Stimulated activated CD4-positive, alpha-beta T cell treated with anti-CD3 and anti-CD28 coated beads, Interleukin-4, amount 100 ng/mL, for 48 hours (primary cell): ENCODE measurements at places on chromosomes 16 and 17.

DNA sequence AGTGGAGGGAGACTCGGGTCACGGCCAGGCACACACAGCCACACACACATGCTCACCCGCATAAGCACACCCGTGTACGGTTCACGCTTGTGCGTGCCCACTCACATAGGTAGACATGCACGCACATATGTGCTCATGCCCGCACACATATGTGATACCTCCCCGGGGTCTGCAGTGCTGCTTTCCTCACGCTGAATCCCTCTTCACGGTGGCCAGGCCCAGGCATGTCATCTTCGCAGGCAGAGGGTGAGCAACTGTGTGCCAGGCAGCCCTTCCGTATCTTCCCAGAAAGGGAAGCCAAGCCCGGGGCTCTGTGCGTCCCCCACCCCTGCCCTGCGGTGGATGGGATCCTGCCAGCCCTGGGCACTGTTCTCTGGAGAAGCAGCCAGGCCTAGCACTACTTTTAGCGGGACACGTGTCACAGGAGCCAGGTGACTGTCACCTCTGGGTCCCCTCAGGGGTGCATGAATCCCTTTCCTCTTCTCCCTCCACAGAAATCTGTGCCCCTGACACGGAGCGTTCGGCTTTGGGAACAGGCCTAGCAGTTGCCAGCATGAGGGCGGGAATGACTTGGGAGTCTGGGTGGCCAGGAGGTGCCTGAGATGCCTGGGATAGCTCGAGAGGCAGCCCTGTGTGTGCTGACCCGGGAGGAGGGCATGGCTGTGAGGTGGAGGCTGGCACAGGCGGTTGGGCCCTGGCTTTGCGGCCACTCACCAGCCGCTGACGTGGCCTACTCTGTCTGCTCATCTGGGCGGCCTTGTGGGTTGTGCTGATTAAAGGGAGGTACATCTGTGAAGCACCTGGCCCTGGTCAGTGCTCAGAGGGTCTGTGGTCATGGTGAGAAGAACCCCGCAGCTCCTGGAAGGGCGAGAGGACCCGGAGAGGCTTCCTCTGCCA lies 47.5 kb downstream of the BAIAP2 start:
- DNase-seq, result no peak

DNA sequence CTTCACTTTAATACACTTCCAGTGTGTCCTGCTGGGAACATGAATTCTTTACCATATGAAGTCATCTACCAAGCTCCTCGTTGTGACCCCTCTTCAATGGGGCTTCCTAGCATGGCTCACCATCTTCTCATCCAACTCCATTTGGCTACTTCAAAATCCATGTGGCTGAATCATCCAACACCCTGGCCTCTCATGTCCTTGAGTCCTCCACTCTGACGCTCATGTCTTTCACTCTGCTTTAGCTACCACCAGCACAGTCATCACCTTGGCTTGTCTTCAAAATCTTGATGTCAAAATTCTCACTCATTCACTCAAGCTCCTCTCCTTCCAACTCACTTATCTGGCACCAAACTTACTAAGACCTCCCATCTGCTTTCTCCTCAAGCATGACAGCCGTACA lies 35.8 kb downstream of the AMFR start:
- DNase-seq, result no peak

DNA sequence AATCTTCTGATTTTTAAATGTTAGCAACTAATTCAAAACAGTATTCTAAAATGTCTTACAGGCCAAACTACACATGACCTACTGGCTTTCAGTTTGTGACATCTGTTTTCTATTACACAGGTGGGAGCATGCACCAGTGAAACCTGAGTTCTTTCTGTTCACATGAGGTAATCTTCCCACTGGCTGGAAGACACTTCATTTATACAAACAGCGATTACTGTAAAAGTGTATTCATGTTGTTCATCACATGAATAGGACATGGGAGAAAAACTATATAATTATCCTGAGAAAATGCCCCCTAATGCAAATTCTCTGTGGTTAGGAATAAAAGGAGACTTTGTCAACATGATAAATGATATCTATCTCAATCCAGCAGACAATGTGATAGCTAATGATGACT lies 11.1 kb upstream of the PIK3R5 start:
- DNase-seq, result no peak

DNA sequence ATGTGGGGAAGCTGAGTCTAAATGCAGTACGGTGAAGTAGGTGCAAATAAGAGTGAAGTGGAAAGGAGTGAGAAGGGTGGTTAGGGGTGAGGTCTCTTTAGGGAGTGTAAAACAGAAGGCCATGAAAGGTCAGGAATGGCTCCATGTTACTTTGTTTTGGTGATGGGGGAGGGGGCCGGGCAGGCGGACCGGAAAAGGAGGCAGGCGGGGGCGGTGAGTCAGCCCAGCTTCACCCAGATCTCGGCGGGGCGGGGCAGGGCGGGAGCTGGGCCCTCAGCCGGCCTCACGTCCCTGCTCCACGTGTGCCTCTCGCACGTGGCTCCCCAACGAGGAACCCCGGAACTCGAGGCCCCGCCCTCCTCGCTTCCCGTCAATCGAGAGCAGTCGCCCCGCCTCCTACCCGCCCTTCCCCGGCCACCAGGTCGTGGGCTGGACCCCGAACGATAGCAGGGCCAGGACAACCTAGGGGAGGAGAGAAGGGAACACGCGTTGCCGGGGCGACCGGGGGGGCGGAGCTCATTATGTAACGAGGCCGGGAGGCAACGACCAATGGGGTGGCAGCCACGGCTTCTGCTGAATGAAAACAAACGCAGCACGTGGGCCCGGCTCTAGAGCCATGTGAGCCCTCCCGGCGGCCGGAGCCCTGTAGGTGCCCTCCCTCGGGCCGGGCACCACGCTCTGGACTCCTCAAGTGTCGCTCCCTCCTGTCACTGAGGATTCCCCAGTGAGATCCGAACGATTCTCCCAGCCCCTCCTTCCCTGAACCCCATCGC lies 1.4 kb downstream of the NR1D1 start:
- DNase-seq, result peak; percentile 98

- DNase-seq, result no peak
Measured at GRCh38 chr17:64611369-64611768, 50.7 kb downstream of the SMURF2 start.

DNA sequence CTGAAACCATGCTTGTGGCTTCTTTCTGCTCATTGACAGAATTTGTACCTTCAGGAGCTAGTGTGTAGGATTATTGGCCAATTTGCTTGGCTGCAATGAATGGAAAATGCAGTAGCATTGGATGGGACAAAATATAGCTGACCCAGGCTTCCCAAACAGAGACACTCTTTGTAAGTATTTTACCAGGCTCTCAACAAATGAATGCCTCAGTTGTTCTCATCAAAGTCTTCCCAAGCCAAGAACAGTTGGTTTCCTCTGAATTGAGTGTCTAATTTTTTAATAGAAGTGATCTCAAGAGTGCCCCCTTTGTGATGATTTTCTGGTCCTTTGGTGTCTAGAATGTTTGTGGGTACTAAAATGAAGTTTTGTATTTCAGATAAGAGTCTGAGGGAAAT lies 140.9 kb downstream of the SHISA9 start:
- DNase-seq, result no peak

DNA sequence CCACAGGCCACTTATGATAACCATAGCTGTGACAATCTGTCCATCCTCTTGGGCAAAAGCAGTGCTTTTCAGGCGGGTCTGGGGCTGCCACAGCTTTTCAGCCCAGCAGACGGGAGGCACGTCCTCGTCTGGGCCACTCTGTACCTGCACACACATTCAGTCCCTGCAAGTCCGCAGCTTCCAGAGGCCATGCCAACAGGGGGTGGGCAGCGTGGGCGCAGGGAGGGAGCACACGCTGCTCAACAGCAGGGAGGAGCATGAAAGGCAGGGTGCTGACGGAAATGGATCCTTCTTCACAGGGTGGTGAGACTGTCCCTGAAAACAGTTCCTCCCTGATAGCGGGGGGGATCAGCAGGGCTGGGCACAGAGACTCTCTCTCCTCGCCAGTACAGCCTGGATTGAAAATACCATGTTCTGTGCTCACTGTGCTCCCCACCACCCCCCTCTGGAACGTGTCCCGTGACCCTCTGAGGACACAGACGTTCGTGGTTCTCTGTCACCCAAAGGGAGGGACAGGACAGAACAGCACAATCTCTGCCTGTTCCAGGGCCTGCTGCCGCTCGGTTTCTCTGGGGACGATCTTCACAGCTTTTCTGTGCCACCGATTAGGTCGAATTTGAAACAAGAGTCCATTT lies 41.7 kb downstream of the PEMT start:
- no peak for DNase-seq
